Stimulated activated CD4-positive, alpha-beta T cell treated with anti-CD3 and anti-CD28 coated beads, Interleukin-1b, Interleukin-23, amount 100 ng/mL, for 4 hours (primary cell): ENCODE measurements at places on chromosomes 13 and 19.

DNA sequence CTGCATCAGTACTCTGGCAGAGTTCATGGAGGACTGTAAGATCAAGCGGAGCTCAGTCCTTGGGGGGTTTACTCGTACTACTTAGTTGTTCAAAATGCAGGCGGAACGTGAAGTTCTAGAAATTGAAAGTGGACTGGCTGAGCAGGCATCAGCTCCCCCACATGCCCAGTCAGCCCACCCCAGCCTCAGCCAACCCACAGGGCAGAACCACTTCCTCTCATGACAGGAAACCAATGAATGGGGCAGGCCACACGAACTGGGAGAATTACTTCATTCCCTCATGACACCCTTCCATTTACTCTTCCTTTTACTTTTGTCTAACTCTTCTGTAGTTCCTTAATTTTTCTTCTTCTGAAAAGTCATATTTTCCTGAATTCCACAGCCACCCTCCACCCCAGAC is 71.9 kb downstream of the FLT1 start:
- DNase-seq: no peak

DNA sequence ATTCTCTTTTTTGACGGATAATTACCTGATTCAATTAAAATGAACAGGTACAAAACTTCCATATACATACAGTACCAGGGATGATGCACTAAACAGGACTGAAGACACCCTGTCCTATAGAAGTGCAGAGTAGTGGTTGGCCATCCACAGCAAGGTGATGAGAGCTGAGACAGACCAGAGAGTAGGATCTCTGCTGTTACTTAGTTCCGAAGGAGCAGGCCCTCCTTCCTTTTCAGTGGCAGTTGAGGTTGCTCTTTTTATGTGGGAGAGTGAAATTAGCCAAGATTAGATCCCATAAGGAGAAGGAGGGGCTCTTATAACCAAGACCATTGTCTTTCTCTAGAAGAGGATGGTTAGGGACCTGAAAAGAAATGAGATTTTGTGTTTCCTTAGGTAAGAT is 4.0 kb downstream of the PDS5B start:
- DNase-seq: no peak

GRCh38 chr13:78305171-78305570 is 298.2 kb downstream of the POU4F1 start:
- no peak for DNase-seq

GRCh38 chr19:51181913-51182419 is 39.9 kb downstream of the SIGLEC7 start:
- DNase-seq: no peak

- DNase-seq: no peak
Measured at GRCh38 chr19:17236811-17237543, 8.7 kb downstream of the NR2F6 start.

- no peak for DNase-seq
Measured at GRCh38 chr13:94713561-94714182, 1.3 kb upstream of the SOX21 start.

- no peak for DNase-seq
Measured at GRCh38 chr13:28499609-28500008, 4.7 kb upstream of the FLT1 start.

DNA sequence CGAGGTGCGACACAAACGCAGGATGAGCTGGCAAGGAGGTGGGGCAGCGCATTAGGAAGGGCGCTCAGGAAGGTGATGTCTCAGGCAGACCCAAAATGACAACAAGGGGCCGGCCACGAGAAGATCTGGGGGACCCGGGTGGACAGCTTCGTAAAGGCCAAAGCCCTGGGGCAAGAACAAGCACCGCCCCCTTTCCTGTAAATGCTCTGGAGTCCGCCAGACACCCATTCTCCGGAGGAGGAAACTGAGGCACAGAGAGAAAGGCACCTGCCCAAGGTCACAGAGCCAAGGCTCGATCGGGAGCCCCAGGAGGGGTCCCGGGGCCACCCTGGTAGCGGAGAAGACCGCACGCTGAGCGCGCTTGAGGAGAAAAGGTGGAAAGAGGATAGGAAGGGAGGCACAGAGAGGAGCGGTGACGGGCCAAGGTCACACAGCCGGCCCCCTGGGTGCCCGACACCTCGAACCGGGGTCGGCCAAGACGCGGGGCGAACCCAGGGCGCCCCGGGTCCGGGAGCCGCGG is 571 bp downstream of the SAFB2 start:
- DNase-seq: no peak

DNA sequence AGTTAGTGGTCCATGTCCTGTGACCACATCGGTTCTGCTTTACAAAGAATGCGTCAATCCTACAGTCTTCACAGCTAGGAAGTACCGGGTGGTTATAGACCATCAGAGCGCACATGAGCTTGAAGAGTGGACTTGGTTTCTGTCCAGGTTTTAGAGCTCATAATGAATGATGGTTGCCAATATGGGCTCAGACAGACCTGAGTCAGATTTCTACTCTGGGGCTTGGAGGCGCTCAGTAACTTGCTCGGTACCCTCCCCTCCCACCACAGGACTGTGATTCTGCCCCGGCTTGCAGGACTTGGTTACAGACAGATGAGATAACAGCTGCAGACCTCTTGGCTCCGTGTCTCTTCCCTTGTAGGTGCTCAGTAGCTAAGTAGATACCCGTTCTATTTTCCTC is 284.7 kb downstream of the TSHZ3 start:
- no peak for DNase-seq

DNA sequence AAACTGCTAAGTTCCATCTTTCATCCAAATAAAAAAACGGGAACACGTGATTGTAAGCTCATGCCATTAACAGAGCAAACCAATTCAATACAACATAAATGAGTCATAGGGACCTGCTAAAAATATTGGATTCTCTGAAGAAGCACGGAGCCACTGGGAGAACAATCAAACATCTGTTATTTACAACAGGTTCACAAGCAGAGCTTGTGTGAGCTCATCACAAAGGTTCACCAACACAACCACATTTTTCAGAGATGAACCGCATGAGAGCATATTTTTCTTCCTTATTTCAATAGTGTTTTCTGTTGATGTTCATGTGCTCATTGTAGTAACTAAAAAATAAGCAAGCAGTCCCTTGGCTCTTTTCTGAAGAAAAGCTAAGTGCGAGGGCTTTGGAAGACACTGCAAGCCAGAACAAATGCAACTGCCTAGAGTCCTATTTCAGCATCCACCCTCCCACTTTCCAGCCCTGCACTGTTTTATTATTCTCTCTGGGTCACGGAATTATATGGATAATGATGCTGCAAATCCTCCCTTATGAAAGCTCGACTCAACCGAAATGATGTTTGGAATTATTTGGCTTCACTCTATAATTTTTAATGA is 545.8 kb downstream of the LIG4 start:
- DNase-seq: no peak

- DNase-seq: no peak
Measured at GRCh38 chr13:40613192-40613818, 53.1 kb downstream of the FOXO1 start.

DNA sequence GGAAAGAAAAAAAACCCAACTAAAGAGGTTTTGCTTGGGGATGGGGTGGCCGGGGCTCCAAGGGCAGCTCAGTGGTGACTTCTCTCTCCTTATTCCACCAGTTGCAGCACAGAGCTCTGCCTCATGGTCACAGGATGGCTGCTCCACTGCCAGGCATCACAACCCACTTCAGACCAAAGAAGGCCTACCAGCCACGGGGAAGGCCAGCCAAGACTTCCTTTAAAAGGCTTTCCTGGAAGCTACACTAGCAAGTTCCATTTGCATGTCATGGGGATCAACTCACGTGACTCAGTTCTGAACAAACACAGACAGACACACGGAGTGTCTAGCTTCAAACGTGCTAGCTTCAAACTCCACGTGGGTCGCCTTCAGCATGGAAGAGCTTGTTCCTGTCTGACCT is 13.2 kb upstream of the EIF3G start:
- DNase-seq: no peak

DNA sequence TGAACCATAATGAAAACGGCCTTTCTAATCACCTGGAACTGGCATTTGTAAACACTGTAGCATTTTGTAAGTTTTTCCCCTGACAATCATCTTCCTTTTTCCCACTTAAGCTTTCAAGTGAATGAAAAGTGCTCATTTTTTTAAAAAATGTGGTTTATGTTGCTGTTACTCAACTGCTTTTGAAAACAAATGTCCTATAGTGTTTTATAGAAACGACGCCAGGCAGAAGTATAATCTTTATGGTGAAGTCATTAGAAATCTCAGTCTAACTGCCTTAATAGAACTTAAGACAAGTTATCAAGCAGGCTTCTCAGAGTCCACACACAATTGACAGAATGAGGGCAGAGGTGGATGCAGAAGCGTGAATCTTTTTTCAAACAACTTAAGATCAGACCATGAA is 442.3 kb downstream of the KLF12 start:
- no peak for DNase-seq

GRCh38 chr13:113350065-113350937 is 13.6 kb downstream of the GRTP1 start:
- DNase-seq: no peak

DNA sequence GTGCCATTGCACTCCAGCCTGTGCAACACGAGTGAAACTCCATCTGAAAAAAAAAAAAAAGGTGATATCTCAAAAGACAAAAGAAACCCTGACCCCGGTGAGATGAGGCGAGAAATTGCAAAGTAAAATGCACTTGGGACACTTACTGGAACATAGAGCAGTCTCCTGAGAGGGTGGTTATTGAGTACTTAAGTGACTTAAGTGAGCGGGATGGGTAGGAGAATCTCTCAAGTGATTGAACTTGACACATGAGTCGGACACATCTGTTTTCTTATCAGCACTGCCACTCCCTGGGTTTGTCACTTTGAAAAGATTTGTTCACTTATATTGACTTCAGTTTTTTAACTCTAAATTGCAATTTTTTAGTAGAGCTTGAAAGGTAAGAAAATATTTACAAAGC is 2.8 kb downstream of the ZNF429 start:
- DNase-seq: no peak

DNA sequence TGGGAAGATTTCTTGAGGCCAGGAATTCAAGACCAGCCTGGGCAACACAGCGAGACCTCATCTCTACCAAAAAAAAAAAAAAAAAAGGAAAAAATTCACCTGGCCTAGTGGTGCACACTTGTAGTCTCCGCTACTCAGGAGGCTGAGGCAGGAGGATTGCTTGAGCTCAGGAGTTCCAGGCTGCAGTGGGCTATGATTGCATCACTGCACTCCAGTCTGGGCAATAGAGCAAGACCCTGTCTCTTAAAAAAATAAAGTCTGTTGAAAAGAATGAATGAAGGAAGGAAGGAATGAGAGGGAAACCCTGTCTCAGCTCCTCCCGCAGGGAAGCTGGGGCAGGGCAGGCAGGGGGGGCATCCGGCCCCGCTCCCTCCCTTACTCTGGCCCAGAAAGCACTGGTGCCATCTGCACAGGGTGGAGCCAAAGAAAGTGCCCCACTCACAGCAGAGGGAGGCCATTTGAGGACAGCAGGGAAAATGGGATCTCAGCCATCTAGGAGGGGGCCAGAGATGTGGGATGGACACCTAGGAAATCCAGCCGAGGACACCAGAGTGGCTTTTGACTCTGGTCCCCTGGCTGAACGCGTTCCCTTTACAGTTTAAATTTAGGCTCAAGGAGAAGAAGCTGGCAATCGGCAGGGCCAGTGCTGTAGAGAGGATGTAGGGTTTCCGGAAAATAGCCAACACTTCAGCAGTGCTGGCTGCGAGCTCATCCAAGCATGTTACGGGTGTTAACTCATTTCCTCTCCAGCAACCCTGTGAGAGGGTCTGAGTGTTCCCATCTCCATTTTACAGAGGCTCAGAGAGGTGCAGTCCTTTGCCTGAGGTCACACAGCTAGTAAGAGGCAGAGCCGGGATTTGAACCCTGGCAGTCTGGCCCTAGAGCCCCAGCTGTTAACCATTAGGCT is 3.6 kb upstream of the HPN start:
- no peak for DNase-seq

DNA sequence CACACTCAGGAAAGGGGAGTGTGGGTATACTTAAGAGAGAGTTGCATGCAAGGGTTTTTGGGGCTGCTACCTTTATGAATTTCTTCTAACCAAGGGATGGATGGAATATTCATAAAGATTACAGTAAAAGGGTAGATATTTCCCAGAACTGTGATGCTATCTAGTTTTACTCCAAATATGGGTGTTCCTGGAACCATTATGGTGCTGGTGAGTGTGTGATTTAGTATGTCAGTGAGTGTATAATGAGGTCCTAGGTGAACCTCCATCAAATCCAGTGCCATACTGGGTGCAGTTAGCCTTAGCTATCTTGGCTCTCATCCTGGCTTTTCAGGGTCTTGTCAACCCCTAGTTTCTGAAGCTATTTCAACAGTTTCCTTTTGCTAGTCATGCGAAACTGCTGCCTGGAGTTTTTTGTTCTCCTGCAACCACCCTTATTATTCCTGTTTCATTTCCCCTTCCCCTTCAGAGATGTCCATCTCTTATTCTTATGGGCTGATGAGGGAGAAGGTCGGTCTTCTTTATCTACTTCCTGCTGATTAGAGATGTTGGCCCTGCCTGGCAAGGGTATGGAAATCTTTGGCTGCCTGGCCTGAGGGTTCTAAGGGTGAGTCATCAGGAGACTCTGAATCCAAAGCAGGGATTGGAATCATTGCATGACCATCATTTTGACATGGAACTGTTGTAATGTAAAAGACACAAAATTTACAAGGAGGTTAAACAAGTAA is 202.3 kb downstream of the NBEA start:
- DNase-seq: no peak

DNA sequence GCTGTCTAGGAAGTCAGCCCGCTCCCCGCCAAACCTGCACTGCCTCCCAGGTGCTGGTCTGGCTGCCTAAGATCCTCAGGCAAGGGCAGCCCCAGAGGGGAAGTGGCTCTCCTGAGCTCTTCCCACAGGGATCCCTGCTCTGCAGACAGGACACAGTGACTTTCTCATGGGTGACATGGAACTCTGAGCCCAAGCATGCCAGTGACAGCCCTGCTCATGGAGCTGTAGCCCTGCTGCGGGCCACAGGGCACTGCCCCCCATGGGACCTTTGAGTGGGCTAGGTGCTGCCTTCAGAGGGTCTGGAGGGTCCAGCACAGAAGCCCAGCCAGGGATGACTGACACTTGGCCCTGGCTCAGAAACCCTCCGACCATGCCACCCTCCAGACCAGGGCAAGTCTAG is 109.1 kb downstream of the TUBA3C start:
- DNase-seq: no peak

GRCh38 chr19:28530406-28531035 is 682.4 kb downstream of the UQCRFS1 start:
- DNase-seq: no peak

GRCh38 chr13:74136084-74136658 is 2.0 kb upstream of the KLF12 start:
- DNase-seq: no peak

GRCh38 chr13:45048890-45049407 is 59.6 kb downstream of the GPALPP1 start:
- no peak for DNase-seq

- DNase-seq: no peak
Measured at GRCh38 chr19:46081928-46082727, 41.3 kb upstream of the IGFL4 start.

DNA sequence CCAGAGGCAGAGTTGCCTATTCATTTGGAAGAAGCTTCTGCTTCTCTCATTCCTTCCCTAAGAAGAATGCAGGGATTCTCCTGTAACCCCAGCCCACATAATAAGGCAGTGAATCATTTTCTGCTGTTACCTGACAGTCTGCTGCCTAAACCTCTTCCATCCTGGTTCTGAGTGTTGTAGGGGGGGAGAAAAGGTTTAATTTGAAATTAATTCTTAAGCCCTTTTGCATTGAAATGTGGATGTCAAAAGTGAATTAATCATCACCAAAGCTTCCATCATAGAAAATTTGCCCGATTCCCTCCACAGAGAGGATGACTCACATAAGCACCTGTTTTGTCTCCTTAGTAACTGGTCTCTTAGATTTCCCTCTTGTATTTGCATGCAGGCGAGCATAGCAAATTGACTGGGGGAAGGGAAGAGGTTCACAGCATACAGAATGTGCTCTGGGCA is 146.7 kb upstream of the FNDC3A start:
- DNase-seq: no peak

- no peak for DNase-seq
Measured at GRCh38 chr19:6138066-6138465, 2.6 kb downstream of the ACSBG2 start.
